Tibial artery (tissue), 4 donors: ENCODE measurements at places on chromosomes 2 and 18.

DNA sequence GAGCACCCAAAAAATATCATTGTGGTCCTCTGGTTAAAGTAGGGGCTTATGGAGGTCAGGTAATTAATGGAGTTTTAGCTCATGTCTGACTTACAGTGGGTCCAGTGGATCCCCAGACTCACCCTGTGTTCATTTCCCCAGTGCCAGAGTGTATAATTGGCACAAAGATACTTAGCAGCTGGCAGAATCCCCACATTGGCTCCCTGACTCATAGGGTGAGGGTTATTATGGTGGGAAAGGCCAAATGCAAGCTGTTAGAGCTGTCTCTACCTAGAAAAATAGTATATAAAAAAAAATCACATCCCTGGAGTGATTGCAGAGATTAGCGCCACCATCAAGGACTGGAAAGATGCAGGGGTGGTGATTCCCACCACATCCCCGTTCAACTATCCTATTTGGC lies 1067.6 kb upstream of the ACVR2A start:
- H3K36me3 ChIP-seq, result no peaks in the 10 kb centered on the region
- H3K4me3 ChIP-seq, result no peak overlapping the region

GRCh38 chr18:22223254-22223964 lies 54.0 kb downstream of the GATA6 start:
- no peak overlapping the region for H3K27ac ChIP-seq
- H3K4me1 ChIP-seq, result peaks cover 4% of the 10 kb centered on the region
- no peaks in the 10 kb centered on the region for H3K36me3 ChIP-seq

DNA sequence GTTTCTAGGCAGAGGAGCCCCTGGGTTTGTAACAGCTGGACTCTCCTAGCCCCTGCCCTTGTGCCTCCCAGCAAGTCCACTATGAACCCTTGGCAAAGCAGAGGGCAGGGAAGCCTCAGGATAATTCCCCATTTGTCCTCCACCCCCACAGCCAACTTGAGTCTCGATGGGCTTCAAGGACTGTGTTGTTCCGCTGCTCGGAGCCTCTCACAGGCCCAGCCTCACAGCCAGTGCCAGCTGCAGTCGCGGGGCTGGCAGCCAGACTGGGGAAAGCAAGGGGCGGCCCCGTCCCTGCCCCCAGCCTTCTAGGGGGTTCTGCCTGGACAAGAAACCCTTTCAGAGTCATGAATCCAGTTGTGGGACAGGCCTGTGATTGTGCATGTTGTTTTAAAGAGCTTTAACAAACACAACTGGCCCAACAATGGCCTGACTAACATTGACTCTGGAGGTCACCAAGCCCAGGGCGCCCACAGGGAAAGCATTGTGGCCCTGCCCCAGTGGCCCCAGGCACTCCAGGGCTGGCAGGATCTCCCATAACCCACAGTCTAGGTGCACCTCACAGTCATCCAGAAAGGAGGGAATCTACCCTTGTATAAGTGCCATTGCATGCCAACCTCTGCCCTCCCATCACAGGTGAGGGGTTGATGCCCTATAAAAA lies 71.8 kb upstream of the DAPL1 start:
- no peak overlapping the region for H3K4me3 ChIP-seq
- H3K27ac ChIP-seq, result no peak overlapping the region
- no peaks in the 10 kb centered on the region for H3K4me1 ChIP-seq
- H3K36me3 ChIP-seq, result no peaks in the 10 kb centered on the region
- no peak for DNase-seq

DNA sequence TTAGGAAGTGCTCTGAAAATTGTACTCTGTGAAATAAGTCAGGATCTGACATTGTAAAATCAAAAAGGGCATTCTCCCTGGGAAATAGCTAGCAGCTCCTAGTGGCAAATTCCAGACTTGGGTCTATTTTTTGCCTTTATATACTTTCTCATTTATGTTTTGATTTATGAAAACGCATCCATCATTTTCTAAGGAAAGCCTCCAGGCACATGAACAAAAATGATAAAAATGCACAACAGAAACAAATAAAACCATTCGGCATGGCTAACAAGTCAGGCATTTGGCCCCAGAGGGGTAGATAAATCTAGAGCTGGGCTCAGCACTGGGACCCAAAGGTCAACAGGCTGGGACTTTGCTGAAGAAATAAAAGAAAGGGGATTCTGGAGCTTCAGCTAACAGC lies 167.0 kb downstream of the BCL11A start:
- no peak for DNase-seq
- H3K27ac ChIP-seq, result no peak overlapping the region
- peaks cover 3% of the 10 kb centered on the region for H3K27me3 ChIP-seq
- no peaks in the 10 kb centered on the region for H3K36me3 ChIP-seq
- H3K4me3 ChIP-seq, result no peak overlapping the region

DNA sequence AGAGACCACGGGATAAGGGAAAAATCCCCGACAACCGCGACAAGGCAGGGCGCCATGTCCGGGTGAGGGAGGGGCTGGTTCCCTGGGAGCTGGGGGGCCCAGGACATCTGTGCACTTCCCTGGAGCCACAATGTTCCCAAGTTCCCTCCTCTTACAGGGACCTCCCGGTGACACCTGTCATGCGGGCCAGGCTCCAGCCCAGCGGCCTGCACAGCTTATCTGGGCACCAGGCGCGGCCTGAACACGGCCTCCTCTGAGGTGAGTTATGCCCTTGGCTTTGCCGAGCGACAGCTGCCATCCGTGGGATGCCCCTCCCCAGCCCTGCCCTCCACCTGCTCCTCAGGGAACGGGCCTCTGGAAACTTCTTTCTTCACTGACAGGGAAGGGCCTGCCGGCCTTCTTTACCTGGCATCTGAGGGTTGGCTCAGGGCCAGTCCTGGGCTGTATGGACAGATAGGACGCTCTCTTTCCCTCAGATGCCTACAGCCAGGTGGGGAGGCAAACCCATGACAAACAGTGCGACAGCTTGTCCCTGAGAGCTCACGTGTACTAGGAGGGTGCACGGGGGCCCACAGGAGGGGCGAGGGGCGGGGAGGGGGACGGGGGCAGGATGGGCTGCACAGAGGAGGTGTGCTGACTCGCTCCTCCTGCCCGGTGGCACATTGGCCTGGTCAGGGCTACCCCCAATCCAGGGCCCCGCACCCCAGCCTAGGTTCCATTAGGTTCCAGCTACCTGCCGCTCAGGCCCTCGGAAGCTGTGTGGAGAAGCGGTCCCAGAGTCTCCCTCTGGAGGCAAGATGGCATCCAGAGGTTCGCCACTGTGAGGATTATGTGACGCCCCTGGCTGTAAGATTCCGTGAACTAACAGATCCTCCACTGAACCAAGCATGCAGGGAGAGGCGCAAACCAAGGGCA lies 34.9 kb upstream of the HPCAL1 start:
- H3K27ac ChIP-seq, result no peak overlapping the region
- no peak overlapping the region for H3K4me3 ChIP-seq
- no peaks in the 10 kb centered on the region for H3K27me3 ChIP-seq
- no peaks in the 10 kb centered on the region for H3K36me3 ChIP-seq

DNA sequence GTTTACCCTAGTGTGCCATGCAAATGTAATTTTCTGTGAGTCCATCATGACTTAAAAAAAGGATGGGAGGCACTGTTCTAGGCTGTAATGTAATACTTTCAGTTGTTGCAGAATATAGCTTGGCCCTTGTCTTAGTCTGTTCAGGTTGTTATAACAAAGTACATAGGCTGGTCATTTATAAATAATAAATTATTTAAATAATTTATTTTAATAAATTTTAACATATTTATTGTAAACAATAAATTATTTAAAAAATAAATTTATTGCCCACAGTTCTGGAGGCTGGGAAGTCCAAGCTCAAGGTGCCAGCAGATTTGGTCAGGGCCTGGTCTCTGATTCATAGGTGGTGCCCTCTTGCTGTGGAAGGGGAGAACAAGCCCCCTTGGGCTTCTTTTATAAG lies 35.2 kb downstream of the RAPGEF4 start:
- DNase-seq, result no peak
- no peaks in the 10 kb centered on the region for H3K27me3 ChIP-seq
- no peak overlapping the region for H3K27ac ChIP-seq
- no peak overlapping the region for H3K4me3 ChIP-seq
- H3K4me1 ChIP-seq, result no peaks in the 10 kb centered on the region
- no peaks in the 10 kb centered on the region for H3K36me3 ChIP-seq

- no peak for DNase-seq
- no peak overlapping the region for H3K4me3 ChIP-seq
- no peaks in the 10 kb centered on the region for H3K27me3 ChIP-seq
- H3K36me3 ChIP-seq, result no peaks in the 10 kb centered on the region
- no peak overlapping the region for H3K27ac ChIP-seq
- no peaks in the 10 kb centered on the region for H3K4me1 ChIP-seq
Observed at GRCh38 chr2:36059691-36060090, 295.9 kb upstream of the CRIM1 start.

- no peaks in the 10 kb centered on the region for H3K36me3 ChIP-seq
- H3K27ac ChIP-seq, result no peak overlapping the region
- H3K4me3 ChIP-seq, result no peak overlapping the region
- no peaks in the 10 kb centered on the region for H3K27me3 ChIP-seq
Observed at GRCh38 chr2:178211460-178211859, 17.1 kb downstream of the OSBPL6 start.

DNA sequence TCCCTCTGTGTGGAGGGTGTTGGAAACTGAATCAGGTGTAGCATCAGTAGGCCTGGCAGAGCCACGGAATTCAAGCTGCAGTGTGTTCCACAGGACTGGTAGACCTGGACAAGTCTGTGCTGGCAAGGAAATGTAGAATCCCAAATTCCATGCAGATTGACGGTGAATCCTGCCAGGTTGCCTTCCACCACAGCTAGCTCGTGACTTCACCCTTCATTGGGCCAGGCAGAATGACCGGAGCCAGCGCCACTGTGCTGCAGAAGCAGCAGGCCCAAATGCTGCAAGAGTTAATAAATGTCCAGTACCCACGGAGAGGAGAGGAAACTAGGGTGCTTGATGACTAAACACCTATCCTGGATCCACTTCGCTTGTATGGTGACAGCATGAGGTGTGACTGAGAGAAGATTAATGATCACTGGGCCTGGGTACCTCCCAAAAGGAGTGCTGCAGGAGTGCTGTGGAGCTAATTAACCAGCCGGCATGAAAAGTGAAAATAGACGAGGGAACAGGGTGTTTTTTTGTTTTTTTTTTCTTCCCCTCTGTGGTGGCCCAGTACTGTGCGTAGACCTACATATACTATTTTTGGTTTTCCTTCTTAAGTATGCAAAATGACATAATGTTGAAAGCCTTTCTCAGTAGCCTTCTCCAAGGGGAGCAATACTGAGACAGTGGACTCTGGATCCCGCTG lies 122.2 kb downstream of the TANC1 start:
- H3K4me1 ChIP-seq, result peaks cover 78% of the 10 kb centered on the region
- no peak for DNase-seq
- H3K36me3 ChIP-seq, result no peaks in the 10 kb centered on the region
- H3K27ac ChIP-seq, result peak overlapping the region; percentile 74

DNA sequence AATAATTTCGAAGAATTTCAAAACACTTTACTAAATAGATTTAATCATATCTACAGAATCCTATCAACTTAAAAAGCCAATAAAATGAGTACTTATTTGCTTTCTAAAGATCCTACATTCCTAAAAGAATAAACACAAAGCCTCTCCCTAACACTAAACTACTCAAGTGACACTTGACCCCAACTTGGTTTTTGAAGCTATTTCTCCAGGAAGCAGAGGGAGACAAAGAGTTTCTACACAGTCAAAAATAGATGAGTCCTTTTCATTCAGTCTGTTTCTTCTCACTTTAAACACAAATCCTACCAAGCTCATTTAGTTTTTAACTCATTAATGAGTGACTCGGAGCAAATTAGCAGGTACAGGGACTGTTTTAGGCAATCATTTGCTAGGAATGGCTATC lies 2.1 kb downstream of the ATL2 start:
- H3K4me3 ChIP-seq, result peak overlapping the region; percentile 96
- no peak for DNase-seq
- H3K27ac ChIP-seq, result peak overlapping the region; percentile 95
- H3K36me3 ChIP-seq, result no peaks in the 10 kb centered on the region

- H3K36me3 ChIP-seq, result peaks cover 41% of the 10 kb centered on the region
- no peak overlapping the region for H3K27ac ChIP-seq
- H3K4me3 ChIP-seq, result no peak overlapping the region
- no peaks in the 10 kb centered on the region for H3K27me3 ChIP-seq
- DNase-seq, result no peak
Observed at GRCh38 chr2:100394111-100394641, 23.3 kb downstream of the CHST10 start.

DNA sequence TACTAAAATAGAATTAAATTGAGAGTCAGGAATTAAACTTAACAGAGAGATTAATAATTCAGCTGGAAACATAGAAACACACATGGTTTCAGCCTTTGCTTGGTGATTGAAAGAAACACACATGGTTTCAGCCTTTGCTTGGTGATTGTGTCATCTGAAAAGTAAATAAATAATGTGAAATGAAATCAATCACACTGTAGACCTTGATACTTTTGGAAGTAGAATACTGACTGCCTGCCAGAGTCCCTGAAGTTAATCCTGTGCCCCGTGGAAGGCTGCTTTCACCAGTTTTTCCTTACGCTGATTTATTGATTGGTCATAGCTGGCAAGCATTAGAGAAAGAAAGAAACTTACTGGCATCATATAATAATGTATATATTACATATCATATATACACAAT lies 1252.7 kb upstream of the FAM98A start:
- no peaks in the 10 kb centered on the region for H3K27me3 ChIP-seq
- no peak overlapping the region for H3K27ac ChIP-seq
- H3K36me3 ChIP-seq, result no peaks in the 10 kb centered on the region
- DNase-seq, result no peak

DNA sequence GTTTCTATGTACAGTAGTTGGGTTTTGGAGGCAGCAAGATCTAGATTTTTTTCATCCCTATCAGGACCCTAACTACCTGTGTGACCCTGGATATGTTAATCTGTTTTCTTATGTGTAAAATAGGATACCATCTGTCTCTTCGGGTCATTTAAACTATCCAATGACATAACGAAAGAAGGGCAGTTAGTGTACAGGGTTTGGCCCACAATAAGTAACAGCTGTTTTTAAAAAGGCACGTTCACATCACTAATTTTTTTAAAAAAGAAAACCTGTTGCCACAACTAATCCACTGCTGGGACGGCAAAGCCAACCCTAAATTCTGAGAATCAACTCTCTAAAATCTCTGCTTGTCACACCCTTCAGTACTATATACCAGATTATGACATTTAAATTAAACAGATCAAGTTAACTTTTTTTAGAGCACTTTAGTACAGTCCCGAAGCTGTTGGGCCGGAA lies 869 bp downstream of the USP40 start:
- DNase-seq, result no peak
- no peaks in the 10 kb centered on the region for H3K27me3 ChIP-seq
- H3K4me1 ChIP-seq, result no peaks in the 10 kb centered on the region
- peak overlapping the region; percentile 79 for H3K4me3 ChIP-seq

DNA sequence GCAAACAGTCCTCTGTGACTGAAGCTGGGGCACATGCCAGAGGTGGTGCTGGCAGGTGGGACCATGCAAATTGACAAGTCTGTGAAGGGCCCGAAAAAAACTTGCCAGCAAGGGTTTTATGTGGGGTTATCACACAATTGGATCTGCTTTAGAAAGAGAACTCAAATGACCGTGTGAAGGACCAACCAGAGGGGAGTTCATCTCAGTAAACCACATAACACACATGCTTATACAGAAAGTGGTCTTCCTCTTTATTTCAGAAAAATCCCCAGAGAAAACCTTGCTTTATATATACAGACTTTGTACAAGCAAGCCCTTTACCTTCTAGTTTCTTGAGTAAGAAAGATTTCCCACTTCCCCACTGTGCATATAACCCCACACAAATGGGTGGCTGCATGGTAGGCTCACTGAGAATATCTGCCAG lies 46.7 kb downstream of the KIDINS220 start:
- no peak overlapping the region for H3K27ac ChIP-seq
- H3K27me3 ChIP-seq, result no peaks in the 10 kb centered on the region
- H3K4me3 ChIP-seq, result no peak overlapping the region
- DNase-seq, result no peak
- no peaks in the 10 kb centered on the region for H3K4me1 ChIP-seq
